B cell (primary cell): ENCODE measurements at places on chromosomes 4 and X.

- DNase-seq, result no peak
Measured at GRCh38 chrX:132034648-132035047, 11.5 kb downstream of the STK26 start.

DNA sequence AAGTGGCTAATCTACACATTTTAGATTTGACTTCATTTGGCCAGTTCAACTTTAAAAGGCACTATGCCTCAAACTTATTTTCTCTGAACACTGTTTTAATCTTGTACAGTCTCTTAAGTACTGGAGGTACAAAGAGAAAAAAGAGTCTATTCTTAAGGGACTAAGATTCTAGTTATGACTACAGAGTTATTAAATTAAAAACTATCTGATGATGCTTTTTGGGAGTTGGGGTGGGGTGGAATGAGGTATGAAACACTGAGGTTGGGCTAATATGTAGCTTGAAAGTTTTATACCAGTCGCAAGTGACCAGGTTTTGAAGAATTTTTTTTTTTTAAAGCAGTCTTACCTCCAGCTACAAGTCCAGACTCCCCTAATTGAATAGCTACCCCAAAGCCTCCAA lies 17.7 kb upstream of the GPR34 start:
- no peak for DNase-seq

DNA sequence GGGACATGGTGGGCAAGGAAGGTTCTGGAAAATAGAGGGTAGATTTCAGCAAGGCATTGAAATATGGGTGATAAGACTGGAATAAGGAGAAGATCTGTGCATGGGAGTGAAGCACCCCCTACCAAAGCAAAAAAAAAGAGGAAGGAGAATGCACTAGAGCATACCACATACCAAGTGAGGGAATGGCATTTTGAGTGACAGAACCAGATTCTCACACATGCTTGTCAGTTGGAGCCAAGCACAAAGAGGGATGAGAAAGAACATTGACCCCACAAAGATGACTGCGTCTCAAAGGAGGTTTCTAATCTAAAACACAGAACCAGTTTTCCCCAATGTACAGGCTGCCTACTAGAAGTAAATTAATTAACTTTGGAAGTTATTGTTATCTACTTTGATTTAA lies 140.3 kb upstream of the SMAD1 start:
- no peak for DNase-seq

- DNase-seq, result no peak
Measured at GRCh38 chrX:8755813-8756212, 23.9 kb upstream of the ANOS1 start.

DNA sequence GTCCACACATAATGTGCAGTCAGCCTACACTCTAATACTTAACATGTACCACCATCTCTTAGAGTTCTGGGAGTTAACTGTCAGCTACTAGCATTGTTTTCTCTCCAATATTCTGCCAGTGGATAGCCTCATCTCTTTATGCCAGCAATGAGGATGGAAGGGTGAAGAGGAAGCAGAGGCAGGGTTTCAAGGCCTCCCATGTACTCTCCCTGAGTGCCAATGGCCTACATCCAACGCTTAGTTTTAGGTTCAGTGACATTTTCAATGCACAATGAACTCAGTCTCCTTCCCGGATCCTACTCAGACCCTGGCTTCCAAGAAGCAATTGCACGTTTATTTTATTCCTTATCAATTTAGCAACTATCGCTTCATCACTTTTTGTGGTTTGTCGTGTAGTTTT lies 686.1 kb downstream of the DMD start:
- no peak for DNase-seq
